ENCODE measurements at places on chromosomes 12 and 14. TPM values are rescaled to one million over a fixed set of nuclear protein-coding genes. Genes with fewer than 3 reads are reported as not detected.
A peak's percentile ranks its signal among the peaks of the same experiment; 100 is the strongest.

GRCh38 chr14:85501751-85502150 is 28.2 kb upstream of the FLRT2 start:
- DNase-seq, result no peak

- peak; percentile 64 for DNase-seq
Measured at GRCh38 chr12:120668868-120669840, 17.8 kb upstream of the MLEC start.

GRCh38 chr14:21846227-21846885 is 172.7 kb upstream of the OR4E1 start:
- peak; percentile 15 for DNase-seq

GRCh38 chr12:49633703-49634345 is 10.5 kb downstream of the PRPF40B start:
- DNase-seq, result no peak

GRCh38 chr12:129119537-129119936 is 266.3 kb downstream of the GLT1D1 start:
- no peak for DNase-seq

DNA sequence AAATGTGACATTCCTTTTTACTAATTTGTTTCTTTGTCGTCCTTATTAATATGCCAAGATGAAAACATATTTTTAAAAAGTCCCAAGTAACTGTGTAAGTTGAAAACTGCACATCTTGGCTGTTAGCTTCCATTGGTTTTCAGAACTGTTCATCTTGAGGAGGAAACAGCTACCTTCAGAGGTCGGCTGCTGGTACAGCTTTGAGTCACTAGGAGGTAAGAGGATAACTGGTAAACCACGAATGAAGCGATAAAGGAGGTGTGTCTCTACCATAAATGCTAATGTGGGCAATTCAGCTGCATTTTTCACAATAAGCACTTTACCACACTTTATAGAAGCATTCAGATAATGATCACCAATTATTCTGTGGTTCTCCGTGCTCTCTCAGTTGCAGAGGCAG is 137.5 kb upstream of the KRAS start:
- DNase-seq, result no peak

GRCh38 chr12:98280621-98281020 is 234.8 kb upstream of the TMPO start:
- no peak for DNase-seq

DNA sequence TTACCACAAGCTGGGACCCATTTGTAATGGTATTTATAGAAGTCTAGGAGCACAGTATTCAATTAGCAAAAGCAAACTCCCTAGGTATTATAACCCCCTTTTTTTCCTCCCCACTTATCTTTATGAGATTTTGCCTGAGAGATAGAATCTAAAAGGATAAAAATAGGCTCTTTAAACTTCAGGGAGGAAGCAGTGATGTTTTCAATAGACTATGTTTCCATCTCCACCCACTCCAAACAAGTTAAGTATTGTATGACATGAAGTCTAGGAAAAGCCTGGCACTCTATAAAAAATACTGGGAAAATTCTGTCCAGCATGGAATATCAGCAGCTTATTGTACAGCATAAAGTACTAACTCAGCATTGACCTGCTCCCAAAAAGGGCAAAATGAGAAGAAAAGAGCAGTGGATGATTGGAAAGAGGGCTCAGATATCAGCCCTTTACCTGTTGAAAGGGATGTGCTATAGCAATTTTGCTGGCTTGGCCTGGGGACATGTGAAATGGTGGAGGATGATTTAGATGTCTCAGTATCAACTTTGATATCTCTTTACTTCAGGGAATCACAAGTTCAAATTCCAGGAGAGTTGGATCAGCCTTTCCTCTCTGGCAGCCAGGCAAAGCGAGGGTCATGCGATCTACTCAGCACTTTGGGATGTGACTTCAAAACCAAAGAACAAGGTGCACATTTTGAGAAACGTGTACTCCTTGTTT is 72.4 kb downstream of the IGF1 start:
- DNase-seq, result no peak

LRRC43 gene
- total RNA-seq, result not detected

CLEC6A gene
- not detected for total RNA-seq

SLC25A21 gene
- total RNA-seq, result not detected
